Activated T-cell treated with anti-CD3 and anti-CD28 coated beads for 48 hours (primary cell): ENCODE measurements at places on chromosomes 4 and X.

DNA sequence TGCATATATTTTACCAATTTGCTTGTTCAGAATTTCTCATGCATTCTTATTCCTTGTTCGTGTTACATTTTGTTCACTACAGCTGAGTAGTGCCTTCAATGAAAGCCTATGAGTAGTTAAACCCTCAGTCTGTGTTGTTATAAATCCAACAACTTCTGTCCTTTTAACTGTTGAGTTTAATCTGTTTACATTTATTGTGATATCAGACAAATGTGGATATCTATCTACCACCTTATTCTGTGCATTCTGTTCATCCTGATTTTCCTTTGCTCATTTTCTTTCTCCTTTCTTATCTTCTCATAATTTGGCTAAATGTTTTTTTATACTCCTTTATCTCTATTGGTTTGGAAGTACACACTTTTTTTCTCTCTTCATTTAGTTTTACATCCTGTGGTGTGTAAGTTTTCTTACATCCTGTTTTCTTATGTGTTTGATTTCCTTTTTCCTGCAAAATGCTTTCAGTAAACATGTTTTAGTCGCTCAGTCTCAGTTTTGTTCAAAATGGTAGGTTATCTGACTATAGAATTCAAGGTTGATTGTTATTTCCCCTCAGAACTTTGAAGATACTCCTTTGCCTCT, 54.2 kb downstream of the CASP6 start:
- no peak for DNase-seq

- DNase-seq, result no peak
Observed at GRCh38 chr4:153341575-153342090, 2.9 kb upstream of the MND1 start.

DNA sequence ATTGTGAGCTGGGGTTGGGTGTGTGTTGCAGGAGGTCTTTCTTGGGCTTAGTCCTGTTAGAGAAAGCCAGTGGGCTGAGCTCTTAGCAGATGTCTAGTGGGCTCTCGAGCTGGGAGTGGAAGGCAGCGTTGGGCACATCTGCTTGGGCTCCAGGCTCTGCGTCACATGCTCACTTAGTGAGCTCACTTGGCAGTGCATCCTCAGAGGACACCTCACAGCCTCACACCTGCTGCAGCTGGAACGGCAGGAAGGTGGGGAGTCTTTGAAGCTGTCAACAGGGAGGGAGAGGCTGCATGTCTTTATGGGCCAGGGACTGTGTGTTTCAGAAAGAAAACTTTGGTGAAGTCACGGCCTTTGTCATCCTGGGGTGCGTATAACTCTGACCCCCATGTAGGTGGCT, 82.2 kb downstream of the PSAPL1 start:
- DNase-seq, result no peak

DNA sequence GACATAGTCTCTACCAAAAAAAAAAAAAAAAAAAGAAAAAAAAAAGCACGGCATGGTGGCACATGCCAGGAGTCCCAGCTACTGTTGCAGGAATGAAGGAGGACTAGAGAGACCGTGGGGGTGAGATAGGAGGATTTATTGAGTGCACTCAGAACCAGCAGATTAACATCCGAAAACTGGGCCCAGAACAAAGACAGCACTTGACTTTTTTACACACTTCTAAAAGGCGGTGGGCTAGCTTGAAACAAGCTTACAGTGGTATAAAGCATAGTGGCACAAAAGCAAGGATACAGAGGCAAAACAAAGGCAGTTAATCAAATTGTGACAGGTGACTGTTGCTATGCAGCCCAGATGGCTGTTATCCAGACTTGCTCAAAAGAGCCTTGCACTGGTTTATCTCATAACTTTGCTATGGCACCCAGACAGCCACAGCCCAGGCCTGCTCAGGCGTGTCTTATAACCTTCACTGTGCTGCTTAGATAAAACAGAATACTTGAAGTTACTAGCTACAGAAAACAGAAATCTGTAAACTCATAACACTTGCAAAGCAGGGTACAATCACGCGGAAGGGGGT, 9.9 kb upstream of the PI4K2B start:
- no peak for DNase-seq

GRCh38 chrX:24561121-24561520, 86.0 kb downstream of the PCYT1B start:
- no peak for DNase-seq

DNA sequence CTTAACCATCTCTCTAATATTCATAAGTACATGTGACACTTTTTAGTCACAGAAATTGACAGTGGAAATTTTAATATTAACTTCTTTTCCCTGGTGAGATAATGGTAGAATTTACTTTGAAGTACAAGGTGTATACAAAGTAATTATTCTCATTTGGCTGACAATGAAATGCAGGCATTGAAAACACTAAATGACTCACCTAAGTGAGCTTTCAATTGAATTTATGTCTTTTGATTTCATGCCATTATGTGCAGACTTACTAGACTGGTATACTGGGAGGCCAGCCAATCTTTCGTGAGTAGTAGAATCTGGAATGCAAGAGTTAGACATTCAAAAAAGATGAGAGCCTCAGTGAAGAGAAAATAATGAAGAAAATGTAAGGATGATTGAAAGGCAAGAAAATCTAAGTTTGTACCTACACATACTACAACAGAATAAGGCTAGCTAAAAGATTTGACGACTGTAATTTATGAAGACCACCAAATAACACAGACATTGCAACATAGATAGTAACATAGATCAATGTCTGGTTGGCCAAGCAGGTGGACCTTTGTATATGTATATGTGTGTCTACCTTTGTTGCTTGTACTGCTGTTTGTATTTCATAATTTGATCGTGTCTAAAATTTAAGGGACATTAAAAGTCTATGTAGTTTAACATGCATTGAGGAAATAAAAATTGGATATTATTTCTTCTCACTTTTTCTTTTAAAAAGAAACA, 459.7 kb downstream of the IL15 start:
- no peak for DNase-seq

DNA sequence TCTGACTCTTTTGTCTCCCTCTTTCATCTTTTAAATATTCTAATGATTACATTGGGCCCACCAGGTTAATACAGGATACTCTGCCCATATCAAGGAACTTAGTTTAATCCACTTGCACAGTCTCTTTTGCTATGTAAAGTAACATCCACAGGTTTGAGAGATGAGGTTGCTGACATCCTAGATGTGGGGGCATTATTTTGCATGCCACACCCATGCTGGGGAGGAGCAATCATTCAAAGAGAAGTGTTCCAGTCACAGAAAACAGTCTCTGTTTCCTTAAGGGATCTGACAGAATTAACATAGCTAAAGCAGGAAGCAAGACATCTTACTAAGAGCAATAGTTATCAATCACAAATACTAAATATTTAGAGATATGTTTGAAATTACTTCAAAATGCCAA, 11.5 kb upstream of the TRAM1L1 start:
- no peak for DNase-seq
